ENCODE measurements at places on chromosomes 16 and 17. TPM values are rescaled to one million over a fixed set of nuclear protein-coding genes. Genes with fewer than 3 reads are reported as not detected.
A peak's percentile ranks its signal among the peaks of the same experiment; 100 is the strongest.

ZNF385C gene
- 0.63 TPM for total RNA-seq

TBC1D3H gene
- total RNA-seq: not detected

OR4D1 gene
- total RNA-seq: not detected

SOX8 gene
- 0.17 TPM for total RNA-seq

TBKBP1 gene
- 1.9 TPM for total RNA-seq

KCNH4 gene
- total RNA-seq: under 0.01 TPM

GSG1L gene
- not detected for total RNA-seq

CD300H gene
- total RNA-seq: not detected

CHST6 gene
- 0.51 TPM for total RNA-seq

TEKT1 gene
- total RNA-seq: not detected

ADAT1 gene
- 72.7 TPM for total RNA-seq

- DNase-seq: peak; percentile 18
Observed at GRCh38 chr16:28846933-28847273, 755 bp upstream of the TUFM start.

DNA sequence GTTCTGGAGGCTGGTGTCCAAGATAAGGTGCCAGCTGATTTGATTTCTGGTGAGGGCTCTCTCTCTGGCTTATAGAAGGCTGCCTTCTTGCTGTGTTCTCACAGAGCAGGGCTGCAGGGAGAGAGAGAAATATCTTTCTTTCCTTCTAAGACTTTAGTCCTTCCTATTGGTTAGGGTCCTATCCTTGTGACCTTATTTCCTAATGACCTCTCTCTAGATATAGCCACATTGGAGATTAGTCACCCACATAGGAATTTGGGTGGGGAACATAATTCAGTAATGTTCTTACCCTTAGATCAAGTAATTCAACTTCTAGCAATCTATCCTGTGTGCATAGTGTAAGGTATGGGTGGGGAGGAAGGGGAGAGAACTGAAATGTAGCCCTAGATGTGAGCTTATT is 18.0 kb upstream of the ABCA5 start:
- no peak for DNase-seq

DNA sequence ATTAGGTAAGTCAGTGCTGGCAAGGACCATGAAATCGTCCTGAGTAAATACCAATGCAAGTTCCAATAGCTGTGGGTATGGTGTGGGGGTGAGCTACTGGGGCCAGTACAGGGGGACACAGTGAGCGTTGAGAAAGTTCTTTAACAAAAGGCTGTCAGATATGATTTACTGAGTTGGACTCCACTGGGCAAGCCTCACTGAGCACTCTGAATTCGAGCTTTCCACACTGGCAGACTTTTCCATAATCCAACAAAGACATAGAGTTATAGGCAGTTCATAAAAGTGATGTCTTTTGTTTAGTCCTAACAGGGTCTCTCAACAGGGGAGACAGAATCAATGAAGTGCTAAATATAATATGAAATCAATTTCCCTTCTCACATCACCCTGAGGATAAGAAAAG is 489.0 kb downstream of the KCNJ2 start:
- no peak for DNase-seq

DNA sequence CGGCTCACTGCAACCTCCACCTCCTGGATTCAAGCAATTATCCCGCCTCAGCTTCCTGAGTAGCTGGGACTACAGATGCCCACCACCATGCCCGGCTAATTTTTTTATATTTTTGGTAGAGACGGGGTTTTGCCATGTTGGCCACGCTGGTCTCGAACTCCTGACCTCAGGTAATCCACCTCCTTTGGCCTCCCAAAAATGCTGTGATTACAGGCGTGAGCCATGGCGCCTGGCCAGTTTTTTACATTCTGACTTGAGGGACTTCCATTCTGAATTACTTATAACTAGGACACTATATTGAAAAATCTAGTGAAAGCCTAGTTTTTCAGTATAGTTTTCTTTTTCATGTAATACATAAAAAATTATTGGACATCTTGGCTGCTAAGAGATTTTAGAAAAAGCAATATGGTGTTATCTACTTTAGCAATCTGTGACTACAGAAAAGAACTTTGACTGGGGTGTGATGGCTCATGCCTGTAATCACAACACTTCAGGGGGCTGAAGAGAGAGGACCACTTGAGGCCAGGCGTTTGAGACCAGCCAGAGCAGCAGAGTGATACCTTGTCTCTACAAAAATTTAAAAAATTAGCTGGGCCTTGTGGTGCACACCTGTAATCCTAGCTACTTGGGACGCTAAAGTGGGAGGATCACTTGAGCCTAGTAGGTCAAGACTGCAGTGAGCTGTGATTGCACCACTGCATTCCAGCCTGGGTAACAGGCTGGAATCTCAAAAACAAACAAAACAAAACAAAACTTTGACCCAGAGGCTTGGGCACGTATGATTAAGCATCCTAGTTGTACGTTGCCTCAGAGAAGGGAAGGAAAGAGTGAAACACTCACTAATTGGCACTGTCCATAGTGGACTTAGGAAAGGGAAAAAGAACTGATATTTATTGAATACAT is 26.8 kb upstream of the GOSR1 start:
- DNase-seq: no peak

DNA sequence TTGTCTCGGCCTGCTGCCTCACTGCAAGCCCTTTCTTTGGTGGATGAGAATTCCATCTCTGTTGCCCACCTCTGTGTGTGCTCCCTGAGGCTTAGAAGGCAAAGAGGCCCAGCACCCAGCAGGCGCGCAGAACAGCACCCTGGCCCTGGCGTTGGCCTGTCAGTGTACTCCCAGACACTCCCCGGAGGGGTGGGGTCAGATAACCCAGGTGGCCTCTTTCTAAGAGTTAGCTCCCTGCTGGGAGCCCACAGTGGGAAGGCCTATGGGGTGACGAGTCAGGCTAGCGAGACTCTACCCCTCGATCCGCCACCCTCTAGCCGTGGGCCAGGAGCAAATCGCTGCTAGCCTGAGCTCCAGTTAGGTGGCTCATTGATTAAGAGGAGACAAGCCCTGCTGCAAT is 38.1 kb downstream of the SRL start:
- DNase-seq: no peak

DNA sequence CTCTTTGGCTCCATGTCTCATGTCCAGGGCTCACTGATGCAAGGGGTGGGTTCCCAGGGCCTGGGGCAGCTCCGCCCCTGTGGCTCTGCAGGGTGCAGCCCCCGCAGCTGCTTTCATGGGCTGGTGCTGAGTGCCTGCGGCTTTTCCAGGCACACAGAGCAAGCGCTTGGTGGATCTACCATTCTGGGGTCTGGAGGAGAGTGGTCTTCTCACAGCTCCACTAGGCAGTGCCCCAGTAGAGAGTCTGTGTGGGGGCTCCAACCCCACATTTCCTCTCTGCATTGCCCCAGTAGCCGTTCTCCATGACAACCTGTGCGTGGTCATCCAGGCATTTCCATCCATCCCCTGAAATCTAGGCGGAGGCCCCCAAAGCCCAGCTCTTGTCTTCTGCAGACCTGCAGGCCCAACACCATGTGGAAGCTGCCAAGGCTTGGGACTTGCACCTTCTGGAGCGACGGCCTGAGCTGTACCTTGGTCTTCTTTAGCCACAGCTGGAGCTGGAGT is 5.2 kb downstream of the IL32 start:
- no peak for DNase-seq

DNA sequence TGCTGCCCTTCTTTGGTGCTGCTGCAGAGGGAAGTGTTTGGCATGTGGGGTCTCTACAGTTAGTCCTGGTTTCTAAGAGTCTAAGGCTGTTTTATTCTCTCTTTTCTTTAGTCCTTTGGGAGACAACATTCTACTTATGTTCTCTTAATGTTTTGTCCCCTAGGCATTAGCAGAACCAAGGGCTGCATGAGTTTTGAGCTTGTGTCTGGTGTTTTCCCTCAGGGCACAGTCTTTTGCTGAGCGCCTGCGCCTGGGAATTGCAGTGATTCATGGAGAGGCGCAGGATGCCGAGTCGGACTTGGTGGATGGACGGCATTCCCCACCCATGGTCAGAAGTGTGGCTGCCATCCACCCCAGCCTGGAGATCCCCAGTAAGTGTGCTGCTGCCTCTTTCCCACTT is 41.1 kb upstream of the SLC5A10 start:
- DNase-seq: no peak

- DNase-seq: no peak
Observed at GRCh38 chr16:67024384-67025209, 4.4 kb upstream of the CBFB start.
